NCI-H2107 (cell line): ENCODE measurements at places on chromosomes 6 and 20.

- no peak for DNase-seq
These were observed 197.4 kb downstream of the ESR1 start for GRCh38 chr6:152004896-152005295.

GRCh38 chr6:36827261-36828079, 11.8 kb downstream of the CPNE5 start:
- no peak for DNase-seq

GRCh38 chr20:1652960-1653359, 4.6 kb downstream of the SIRPG start:
- no peak for DNase-seq

GRCh38 chr6:16413399-16413798, 175.0 kb downstream of the GMPR start:
- no peak for DNase-seq

DNA sequence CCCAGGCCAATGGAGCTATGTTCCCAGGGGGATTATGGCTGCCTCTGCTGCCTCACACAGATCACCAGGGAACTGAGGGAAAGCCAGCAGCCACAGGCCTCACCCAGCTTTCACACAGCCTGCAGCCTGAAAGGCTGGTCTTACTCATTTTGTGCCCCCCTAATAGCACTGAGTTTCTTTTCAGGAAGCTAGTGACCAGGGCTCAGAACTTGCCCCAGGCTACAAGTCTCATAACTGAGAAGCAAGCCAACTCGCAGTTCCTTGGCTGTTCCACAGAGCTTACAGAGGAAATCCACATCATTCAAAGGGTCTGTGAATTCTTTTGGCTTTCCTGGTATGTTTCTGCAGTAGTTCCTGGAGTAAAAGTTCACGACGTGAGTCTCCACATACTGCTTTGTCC, 524.8 kb upstream of the GJE1 start:
- no peak for DNase-seq

GRCh38 chr6:138403801-138404665, at the start of gene HEBP2:
HEBP2 (plus strand) TSS chr6:138404223; CDS start chr6:138404496, 273 bp downstream.
- DNase-seq = peak; percentile 90

DNA sequence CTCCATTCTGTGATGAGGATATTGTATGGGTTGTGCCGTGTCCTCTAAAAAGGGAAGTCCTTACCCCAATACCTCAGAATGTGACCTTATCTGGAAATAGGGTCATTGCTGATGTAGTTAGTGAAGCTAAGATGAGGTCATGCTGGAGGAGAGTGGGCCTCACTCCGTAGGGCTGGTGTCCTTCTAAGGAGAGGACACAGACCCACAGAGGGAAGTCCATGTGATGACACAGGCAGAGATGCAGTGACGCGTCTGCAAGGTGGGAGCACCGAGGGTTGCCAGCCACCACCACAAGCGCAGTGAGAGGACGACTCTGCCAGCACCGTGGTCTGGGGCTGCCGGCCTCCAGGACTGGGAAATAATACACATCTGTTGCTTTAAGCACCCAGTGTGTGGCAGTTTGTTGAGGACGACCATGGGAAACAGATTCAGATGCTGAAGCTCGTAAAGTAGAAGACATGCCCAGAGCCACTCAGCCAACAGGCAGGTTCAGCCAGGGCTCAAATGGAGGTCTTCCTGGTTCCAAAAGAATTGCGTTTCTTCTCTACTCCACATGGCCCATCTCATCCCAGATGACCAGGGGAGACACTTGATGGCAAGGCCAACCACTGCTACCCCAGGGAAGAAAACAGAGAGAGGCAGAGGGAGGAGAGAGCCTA, 59.2 kb upstream of the DUSP22 start:
- DNase-seq = no peak

DNA sequence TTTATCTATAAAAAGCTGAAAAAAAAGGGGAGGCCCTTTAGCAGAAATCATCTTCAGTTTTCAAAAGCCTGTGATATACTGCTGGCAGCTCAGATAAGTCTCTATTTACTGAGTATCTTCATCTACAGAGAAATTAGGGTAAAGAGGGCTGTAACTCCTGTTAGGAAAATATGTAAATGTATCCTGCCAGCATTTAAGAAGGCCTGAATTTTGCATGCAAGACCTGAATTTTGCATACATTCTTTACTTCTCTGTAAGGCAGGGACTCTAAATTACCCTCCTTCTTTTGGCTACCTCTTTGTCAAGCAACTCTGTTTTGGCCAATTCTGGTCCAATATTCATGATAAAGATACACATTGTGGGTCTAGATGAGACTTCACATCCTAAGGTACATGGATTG, 150.6 kb upstream of the SPACA1 start:
- DNase-seq = no peak

DNA sequence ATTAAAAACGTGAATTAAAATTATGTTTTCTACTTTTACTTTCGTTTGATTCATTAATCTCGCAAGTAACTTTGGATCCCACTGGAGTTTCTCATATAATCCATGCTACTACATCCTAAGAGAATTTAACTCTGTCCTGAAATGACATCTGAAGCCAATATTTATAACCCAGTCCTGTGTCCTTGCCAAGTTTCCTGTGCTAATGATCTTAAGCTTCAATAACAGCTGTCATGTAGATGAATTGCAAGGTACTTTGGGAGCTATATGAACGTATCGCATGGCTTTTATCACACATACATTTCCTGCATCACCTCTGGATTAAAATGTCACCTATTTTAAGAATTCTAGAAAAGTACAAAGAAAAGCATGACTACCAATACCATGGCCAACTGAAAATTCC, 833.8 kb upstream of the CITED2 start:
- DNase-seq = no peak

DNA sequence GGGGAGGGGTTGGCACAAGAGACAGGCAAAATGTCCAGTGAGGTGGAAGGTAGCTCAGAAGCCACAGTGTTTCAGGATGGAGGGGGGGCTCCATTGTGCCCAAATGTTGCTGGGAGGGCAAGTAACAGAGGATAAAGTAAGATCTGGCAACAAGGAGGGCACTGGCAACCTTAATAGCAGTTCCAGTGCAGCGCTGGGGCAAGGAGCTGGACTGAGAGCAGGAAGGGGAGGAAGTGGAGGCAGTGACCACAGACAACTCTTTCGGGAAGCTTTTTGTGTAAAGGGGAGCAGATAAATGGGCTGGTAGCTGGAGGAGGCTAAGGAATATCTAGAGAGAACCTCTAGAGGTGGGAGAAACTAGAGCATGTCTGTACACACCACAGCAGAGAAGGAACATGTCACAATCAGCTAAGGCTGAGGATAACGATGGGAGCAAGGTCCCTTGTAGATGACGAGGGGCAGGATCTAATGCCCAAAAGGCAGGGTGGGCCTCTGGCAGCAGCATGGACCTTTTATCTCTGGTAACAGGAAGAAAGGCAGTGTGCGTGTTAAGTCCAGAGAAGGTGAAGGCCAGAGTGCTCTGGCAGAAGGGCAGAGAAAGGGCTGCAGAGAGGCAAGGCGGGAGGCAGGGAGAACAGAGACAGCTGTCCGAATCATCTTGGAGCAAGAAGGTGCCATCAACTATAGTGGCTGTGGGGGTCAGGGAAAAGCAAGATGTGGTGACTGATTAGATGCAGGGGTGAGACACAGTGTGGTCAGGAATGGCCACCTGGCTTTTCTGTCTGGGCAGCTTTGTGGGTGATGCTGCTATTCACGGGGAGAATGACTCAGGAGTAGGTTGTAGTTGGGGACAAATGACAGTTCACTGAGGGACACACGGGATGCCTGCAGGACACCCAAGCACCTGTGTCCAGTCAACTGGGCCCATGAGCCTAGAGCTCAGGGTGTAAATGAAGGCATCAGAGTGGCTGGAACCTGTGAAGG, 17.4 kb downstream of the TMEM242 start:
- no peak for DNase-seq

DNA sequence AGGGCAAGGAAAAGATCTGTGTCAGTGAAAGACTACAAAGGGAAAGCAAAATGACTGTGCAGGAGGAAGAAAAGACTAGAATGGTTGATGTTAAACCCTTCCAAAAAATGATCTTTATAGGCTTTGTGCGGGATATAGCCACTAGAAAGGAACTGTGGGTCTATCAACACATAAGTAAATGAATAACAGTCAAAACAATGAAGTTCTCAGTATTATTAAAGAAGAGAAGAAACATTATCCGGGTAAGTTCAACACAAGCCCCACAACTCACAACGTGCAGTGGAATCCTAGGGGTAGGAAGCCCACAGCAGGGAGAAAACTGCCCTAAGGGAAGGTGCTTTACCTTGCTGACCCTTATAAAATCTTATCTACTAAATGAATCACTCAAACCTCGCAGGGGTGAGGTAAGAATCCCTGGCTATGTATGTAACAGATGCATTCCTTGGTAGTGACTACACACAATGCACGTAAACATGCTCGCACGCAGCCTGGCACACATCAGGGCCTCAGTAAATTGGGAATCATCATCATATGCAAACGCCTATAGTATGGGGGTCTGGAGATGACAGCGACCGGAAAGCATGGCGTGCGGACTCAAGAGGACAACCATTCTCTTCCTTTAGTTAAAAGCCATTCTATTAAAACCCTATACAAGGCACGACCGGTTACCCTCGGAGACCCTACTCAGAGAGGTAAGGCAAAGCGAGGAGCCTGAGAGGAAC, 11.3 kb downstream of the TFAP2A start:
- no peak for DNase-seq

DNA sequence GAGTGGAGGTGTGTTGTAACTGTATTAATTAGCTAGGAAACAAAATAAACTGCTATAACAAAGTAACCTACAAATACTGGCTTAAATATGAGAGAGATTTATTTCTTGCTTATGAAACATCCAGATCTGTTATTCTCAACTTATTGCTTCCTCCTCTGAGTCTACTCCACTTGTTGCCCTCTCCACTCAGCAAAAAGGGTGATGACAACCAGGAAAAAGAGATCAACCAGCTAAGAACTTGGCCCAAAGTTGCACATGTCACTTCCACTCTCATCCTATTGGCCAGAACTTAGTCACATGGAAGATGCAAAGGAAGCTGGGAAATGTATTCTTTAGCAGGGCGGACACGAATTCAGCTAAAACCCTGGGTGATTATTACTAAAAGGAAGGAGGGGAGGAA, 5.2 kb upstream of the TP53RK start:
- DNase-seq = peak; percentile 20

DNA sequence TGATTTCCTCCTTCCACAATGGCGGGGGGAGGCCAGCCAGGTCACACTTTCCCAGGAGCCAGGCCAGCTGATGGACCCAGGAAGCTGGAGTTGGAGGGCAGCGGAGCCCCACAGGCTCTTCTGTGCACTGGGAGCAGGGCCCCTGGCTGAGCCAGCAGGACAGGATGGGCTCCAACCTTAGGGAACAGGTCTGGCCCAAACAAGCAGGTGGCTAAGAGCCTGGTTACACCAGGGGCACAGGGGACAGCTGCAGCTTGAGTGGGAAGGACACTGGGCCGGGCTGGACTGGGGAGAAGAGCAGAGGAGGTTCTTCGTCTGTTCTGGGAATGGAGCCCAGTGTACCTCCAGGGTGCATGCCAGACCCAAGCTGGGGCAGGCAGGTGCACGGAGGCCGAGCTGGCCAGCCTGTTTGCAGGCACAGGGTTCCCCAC, 102.3 kb downstream of the DLL1 start:
- no peak for DNase-seq
